Activated naive CD8-positive, alpha-beta T cell treated with anti-CD3 and anti-CD28 coated beads, Interleukin-2, amount 50 U/mL, for 24 hours (primary cell): ENCODE measurements at places on chromosomes 13 and 19.

GRCh38 chr19:48450441-48450840 is 4.7 kb downstream of the GRWD1 start:
- H3K36me3 ChIP-seq = peaks cover 48% of the 10 kb centered on the region
- no peak overlapping the region for H3K27ac ChIP-seq
- H3K4me1 ChIP-seq = peaks cover 32% of the 10 kb centered on the region
- no peak for DNase-seq
- H3K4me3 ChIP-seq = no peak overlapping the region

GRCh38 chr13:21872795-21873194 is 201.9 kb downstream of the FGF9 start:
- no peak for DNase-seq
- H3K4me3 ChIP-seq = no peak overlapping the region
- no peaks in the 10 kb centered on the region for H3K36me3 ChIP-seq
- H3K27ac ChIP-seq = no peak overlapping the region
- peaks cover 3% of the 10 kb centered on the region for H3K27me3 ChIP-seq

- no peak overlapping the region for H3K27ac ChIP-seq
- H3K4me3 ChIP-seq = no peak overlapping the region
Measured at GRCh38 chr13:98883998-98884397, 93.9 kb downstream of the DOCK9 start.

GRCh38 chr19:23772675-23773063 is 14.0 kb upstream of the ZNF681 start:
- H3K27ac ChIP-seq = no peak overlapping the region
- peaks cover 30% of the 10 kb centered on the region for H3K4me1 ChIP-seq
- H3K27me3 ChIP-seq = no peaks in the 10 kb centered on the region

DNA sequence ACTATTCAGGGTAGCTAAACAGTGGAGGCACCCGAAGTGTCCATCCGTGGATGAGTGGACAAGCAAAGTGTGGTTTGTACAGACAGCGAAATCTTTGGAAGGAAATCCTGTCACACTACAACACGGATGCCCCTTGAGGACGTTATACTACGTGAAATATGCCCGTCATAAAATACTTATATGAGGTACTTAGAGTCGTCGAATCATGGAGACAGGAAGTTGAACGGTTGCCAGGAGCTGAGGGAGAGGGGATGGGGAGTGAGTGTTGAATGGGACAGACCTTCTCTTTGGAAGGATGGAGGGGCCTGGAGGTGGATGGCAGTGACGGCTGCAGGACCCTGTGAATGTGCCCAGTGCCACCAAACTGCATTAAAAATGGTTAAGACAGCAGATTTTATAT is 11.6 kb downstream of the ATP4B start:
- H3K27ac ChIP-seq = peak overlapping the region; percentile 63
- H3K4me1 ChIP-seq = peaks cover 18% of the 10 kb centered on the region
- no peak for DNase-seq
- peaks cover 12% of the 10 kb centered on the region for H3K36me3 ChIP-seq
- peak overlapping the region; percentile 15 for H3K4me3 ChIP-seq

GRCh38 chr13:39102981-39103490 is 64.8 kb downstream of the NHLRC3 start:
- H3K4me3 ChIP-seq = no peak overlapping the region
- peaks cover 16% of the 10 kb centered on the region for H3K4me1 ChIP-seq
- DNase-seq = no peak
- no peak overlapping the region for H3K27ac ChIP-seq
- H3K27me3 ChIP-seq = peaks cover 17% of the 10 kb centered on the region

- no peak overlapping the region for H3K4me3 ChIP-seq
- peaks cover 23% of the 10 kb centered on the region for H3K27me3 ChIP-seq
- no peak overlapping the region for H3K27ac ChIP-seq
- no peak for DNase-seq
- H3K4me1 ChIP-seq = no peaks in the 10 kb centered on the region
- H3K36me3 ChIP-seq = peaks cover 2% of the 10 kb centered on the region
Measured at GRCh38 chr19:46451352-46451751, 20.0 kb downstream of the PNMA8A start.

- H3K4me1 ChIP-seq = no peaks in the 10 kb centered on the region
- no peak for DNase-seq
- H3K4me3 ChIP-seq = no peak overlapping the region
- no peaks in the 10 kb centered on the region for H3K36me3 ChIP-seq
Measured at GRCh38 chr13:39463611-39464010, 139.4 kb downstream of the LHFPL6 start.
